ENCODE measurements at places on chromosomes 1 and 21. TPM values are rescaled to one million over a fixed set of nuclear protein-coding genes. Genes with fewer than 3 reads are reported as not detected.

GRCh38 chr1:156813298-156813697 lies 3.4 kb downstream of the SH2D2A start:
- no peak for DNase-seq

DNA sequence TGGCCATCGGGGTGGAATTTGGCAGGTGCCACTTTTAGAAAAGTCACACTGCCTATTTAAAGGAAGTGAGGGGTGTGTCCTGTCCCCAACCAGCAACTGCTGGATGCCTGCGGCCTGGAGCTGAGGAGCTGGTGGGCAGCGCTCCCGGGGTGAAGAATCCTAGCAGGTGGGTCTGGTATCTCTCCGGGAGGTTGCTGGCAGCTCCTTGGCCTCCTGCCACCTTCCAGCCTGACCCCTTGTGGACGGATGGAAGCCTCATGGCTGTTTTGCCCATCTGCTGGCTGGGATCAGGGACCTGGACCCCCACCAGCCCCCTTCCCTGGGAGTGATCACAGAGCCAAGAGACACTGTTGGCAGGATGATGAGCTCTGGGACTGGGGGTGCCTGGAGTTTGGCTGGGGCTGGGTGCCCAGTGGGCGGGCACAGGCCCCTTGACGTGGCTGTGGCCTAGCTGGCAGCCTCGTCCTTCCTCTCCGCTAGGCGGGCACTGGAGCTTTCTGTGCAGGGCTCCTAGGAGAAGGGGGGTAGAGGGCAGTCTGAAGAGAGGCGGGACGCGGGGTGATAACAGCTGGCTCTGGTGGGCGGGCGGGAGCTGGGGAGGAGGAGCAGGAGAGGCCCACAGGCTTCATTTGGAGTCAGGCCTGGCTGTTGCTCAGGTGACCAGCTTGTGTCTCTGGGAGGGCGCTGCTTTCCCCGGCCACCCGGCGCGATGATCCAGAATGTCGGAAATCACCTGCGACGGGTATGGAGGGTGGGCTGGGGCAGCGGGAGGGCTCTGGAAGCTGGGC lies at the start of gene ACOT11:
TSS of gene ACOT11 (plus strand) at position 628 of the 788 bp plus-strand sequence. CDS start at position 710, 82 bp downstream.
- DNase-seq = peak; percentile 34

DNA sequence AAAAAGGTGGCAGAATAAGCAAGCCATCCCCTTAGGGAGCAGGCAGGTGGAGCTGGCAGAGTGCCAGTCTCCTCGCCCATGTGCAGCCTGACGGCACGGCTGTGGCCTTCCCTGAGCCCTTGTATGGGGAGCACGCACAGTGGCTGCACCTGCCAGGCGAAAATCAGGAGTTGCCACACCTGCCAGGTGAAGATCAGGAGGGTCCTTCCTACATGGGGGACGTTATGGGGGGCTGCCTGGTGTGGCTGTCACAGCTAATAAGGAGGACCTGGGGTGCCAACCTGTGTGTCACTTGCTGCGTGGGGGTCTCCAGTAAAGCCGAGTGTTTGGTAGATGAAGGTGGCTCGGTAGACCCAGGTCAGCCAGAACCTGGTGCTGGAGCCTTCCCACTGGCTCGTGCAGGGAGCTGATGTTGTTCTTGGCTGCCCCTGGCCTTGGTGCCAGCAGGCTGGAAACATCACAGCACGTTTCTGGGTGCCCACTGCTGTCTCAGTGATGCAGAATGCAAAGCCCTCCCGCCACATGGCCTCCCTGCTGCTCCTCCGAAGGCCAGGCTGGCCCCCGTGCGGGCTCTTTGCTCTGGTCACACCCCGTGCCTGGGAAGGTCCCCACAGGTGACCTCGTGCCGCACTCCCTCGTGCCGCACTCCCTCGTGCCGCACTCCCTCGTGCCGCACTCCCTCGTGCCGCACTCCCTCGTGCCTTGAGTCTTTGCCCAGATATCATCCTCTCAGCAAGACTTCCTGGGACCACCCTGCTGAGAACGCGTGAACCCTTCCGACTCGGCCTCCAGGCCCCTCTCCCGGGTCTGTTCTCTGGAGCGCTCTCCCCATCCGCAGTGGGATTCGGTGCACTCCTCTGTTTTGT lies 55.4 kb downstream of the SLC37A1 start:
- no peak for DNase-seq

GRCh38 chr1:58966103-58966916 lies 182.5 kb upstream of the JUN start:
- DNase-seq = no peak

DNA sequence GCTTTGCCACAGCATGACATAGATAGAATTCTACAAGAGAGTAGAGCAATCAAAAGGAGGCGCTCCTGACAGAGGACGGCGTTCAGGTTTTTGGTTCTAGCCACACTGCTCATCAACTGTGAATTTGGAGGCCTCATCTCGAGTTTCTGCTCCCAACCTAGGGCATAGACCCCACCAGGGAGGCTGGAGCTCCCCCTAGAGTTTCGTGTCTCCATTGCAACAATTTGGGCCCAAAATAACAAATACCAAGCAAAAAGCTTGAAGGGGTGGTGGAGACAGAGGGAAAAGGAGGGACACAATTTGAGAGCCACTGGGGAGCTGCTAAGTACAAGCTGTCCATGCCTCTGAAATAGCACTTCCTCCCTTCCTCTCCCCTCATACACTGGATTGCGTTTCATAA lies 297.0 kb downstream of the GPATCH2 start:
- no peak for DNase-seq

DNA sequence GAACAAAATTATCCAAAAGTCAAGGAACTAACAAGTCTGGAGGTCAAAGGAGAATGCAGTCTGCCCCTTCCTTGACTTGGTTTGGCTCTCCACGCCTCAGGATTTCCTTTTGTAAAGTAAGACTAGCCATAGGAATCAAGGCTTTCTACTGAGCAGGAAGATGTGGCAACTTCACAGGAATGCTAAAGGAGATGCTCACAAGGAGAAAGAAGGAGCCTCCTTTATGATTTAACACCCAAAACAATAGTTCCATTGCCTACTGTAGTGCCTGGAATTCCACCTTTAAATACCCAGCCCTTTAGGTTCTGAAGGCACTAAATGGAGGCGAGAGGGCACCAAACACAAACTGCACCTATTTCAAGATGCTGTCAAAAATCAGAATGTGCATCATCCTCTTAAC lies 176.3 kb upstream of the NFIA start:
- peak; percentile 14 for DNase-seq

DNA sequence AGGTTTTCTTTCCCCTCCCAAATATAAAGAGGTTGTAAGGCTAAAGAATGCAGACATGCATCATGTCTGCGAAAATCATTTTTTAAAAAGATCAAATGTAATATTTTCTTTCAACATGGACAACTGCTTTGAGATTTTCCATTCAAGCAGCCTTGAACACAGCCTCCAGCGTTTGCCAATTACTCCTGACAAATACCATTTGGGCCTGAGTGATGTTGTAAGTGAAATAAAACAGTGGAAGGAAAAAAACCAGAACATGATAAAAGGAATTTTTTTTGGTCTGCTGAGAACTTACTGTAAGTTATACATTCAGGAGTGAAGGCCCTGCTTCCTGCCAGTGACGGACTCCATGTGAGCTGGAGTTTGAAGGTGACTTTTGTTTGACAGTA lies 37.2 kb downstream of the SETD4 start:
- DNase-seq = no peak

DNA sequence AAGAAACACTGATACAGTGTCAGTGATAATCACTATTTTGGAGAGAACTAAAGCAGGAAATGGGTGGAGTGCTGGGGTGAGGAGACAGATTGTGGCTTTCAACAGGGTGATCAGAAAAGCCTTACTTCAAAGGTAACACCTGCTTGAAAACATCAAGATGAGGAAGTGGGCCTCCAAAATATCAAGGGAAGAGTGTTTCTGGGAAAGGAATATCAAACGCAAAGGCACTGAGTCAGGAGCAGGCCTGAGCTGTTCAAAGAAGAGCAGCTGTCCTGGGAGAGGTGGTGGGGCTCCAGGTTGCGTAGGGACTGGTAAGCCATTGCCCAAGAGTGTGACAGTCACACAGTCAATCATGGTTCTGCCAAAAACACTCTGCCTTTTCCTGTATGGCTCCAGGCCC lies 47.1 kb upstream of the ATP1A1 start:
- DNase-seq = no peak

Gene CDC14A
- total RNA-seq = 20.6 TPM

Gene AGTRAP
- 47.5 TPM for total RNA-seq
